Stimulated activated CD4-positive, alpha-beta T cell treated with anti-CD3 and anti-CD28 coated beads, Interleukin-12 subunit alpha, Interleukin-12 subunit beta, amount 100 ng/mL, for 24 hours (primary cell): ENCODE measurements at places on chromosomes 3 and 15.

DNA sequence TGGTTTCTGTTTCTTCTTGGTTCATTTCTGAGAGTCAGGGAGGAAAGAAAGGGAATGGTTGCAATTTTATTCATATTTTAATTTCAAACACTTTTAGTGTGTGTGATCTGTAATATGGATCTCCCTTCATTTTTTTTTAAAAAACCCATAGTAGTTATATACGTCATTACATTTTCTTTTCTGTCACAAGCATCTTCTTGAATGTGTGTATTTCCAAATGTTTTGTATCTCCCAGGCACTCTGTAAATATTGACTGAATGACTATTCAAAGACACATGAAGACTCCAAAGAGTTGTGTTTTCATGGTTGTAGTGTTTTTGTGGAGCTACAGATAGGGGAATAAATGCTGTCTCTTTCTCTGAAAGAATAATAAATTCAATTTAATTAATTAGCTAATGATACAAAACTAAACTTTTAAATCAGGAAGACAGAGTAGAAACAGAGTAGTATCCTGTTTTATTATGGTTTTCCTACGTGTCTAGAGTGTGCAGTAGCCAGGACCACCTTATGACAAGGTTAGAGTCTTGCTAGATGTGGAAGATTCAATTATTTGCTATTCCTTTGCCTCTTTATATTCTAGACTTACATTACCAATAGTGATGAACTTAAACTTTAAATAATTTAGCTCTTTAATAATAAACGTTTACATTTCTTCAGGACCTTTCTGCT is 35.5 kb downstream of the NECTIN3 start:
- no peak for DNase-seq

DNA sequence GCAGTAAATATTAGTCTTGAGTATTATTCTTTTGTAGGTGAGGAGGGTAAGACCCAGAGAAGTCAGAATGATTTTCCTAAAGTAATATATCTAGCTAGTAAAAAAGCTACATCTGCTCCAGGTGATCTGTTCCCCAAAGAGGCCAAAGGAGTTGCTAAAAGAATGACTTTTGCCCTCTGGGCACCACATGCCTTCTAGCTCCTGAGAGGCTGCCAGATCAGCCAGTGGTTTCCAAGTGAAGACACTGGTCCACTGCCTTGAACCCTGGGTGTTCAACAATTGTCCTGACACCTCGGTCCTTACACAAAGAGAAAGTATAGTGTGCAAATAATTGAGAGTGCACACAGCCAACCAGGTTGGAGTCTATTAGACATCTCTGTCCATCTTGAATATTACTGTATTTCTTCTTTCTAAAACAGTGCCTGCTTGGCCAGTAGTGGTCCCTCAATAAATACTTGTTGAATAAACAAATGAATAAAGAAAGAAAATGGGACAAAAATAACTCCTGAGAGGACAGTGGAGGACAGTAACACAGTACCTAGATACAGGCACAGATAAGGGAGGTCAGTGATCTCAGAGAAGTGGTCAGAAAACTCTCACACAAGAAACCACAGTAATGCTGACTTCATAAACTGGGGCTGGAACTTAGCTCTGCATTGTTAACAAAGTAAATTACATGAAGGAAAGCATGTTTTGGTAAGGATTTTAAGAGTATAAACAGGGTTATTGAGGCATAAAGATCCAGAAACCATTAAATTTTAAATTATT is 56.6 kb upstream of the CSTA start:
- DNase-seq, result no peak

GRCh38 chr15:58854593-58854992 is 78.9 kb downstream of the SLTM start:
- DNase-seq, result no peak

GRCh38 chr3:33186524-33187367 is 31.9 kb downstream of the SUSD5 start:
- no peak for DNase-seq

DNA sequence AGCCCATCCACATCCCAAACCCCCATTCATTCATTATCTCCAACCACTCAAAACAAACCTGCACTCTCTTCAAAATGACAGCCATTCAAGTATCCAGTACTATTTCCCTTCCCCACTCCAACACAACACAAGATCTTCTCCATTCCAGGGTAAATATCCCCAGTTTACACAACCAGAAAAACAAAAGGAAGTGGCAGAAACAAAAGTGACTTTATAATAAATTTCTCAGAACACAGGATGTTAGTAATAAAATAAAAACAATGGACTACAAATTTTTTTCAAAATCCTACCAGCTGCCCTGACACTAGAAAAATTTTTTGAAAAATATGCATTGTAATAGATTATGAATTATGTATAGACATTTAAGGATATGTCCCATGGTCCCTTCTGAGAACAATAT is 14.2 kb downstream of the CPA3 start:
- no peak for DNase-seq

DNA sequence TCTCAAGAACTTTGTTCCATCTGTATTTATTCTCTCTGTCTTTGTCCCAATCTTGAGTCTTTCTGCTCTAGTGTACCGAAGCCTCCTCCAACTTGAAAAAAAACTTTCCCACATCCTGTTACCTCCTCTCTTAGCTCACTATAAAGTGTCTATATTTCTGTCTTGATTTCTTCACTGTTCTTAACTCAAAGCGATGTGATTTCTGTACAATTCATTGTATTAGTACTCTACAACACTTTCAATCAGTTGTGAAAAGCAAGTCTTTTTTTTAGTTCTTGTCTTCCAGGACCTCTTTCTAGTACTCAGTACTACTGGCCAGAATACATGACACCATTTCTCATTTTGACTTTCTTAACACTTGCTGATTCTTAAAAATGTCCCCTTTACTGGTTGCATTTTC is 353.5 kb upstream of the SATB1 start:
- DNase-seq, result no peak

- DNase-seq, result no peak
Observed at GRCh38 chr3:73475717-73476116, 149.0 kb downstream of the PDZRN3 start.

DNA sequence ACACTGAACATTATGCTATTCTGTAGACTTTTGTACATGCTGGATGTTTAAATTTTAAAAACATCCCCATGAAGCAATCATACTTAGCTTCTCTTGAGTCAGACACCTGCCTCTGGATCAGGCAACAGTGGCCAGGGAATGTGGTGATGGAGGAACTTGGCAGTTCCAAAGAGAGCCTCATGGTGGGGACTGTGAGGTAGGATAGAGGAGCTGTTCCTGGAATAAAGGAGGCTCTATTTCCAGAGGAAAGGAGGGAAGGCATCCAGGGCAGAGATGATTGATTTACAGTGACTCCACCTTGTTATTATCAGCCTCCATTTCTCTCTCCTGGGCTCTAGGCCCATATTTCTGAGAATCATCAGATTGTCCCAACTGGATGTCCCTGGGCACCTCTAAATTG is 35.0 kb upstream of the ABHD17C start:
- DNase-seq, result no peak

- no peak for DNase-seq
Observed at GRCh38 chr3:46667657-46668056, 25.8 kb downstream of the ALS2CL start.
